ENCODE measurements at places on chromosomes 16 and 17.

- DNase-seq, result no peak
Observed at GRCh38 chr16:54493061-54493460, 206.5 kb upstream of the IRX3 start.

DNA sequence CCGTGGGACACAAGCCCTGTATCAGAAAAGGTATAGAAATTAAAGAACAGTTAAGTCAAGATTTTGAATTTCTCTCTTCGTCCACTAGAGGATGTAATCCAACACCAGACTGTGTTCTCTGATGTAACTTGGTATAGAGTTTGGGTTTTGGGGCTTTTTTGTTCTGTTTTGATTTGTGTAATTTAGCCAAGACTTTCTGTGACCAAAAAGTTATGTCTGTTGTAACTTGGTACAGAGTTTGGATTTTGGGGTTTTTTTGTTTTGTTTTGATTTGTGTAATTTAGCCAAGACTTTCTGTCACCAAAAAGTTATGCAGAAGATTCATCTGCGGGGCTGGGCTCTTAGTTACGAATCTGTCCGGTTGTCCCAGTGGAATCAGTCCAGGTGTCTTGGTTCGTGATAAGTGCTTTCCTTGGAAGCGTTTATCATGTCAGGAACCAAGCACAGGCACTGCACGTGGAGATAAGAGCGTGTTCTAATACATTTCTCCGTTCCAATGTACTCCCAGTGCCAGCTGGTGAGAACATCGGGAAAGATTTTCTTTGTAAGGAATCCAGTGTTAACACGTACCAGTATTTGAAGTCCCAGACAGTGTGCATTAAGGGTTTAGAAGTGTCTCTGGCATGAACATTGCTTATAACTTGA lies 44.1 kb upstream of the SEC14L1 start:
- DNase-seq, result no peak

DNA sequence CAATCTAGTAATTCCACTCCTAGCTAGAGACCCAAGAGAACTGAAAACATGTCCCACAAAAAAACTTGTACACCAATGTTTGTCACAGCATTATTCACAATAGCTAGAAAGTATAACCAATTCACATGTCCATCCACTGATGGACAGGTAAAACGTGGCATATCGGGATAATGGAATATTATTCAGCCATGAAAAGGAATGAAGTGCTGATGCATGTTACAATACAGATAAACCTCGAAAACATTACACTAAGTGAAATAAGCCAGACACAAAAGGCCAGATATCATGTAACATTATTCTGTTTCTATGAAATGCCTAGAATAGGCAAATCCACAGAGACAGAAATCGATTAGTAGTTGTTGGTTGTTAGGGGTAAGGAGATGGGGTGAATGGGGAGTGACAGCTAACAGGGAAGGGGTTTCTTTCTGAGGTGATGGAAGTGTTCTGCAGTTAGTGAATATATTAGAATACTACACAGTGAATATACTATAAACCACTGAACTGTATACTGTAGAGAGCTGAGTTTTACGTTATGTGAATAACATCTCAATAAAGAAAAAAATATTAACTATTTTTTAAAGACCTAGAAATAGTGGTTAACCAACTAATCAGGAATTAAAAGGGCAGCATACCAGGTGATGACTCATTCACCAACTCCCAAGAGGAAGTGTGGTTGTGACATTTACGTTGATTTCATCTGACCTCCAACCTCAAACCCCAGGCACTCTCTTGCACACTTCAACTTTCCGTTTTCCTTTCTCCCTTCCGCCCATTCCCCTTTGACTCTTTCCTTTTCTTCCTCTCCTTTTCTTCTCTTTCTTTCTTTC lies 48.6 kb downstream of the GAS7 start:
- DNase-seq, result no peak

- DNase-seq, result no peak
Observed at GRCh38 chr16:1044460-1045309, 27.9 kb upstream of the SSTR5 start.

DNA sequence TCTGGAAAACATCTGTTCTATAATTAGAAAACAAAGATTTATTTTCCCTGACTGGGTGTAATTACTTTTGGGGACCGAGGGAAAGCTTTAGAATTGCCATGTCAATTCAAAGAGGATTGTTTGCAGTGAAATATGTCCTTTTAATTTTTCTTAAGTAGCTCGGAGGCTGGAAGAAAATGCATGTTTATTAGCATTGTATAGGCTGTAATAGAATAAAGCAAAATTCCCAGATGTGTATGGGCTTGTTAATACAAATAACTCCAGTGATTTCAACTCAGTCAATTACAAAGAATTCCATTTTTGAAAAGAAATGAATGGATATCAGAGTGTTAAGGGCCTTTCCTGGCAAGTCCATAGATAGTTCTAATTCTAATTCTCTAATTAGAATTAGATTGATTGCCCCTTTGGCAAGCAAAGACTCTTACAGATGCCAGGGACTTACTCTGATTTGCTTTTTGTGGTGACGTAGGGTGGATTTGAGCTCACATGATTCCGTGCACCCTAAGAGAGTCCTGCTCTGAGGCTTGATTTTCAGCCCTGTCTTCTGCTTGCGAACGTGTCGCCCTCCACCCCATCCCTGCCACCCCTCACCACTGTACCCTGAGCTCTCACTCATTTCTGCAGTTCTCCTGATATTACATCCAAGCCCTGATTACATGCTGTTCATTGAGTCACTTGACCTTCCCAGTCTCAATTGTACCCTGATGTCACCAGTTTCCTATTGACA lies 70.0 kb upstream of the FAM20A start:
- DNase-seq, result no peak

- DNase-seq, result no peak
Observed at GRCh38 chr16:80048250-80048649, 447.7 kb upstream of the MAF start.

- DNase-seq, result no peak
Observed at GRCh38 chr16:70444249-70445063, 5.6 kb upstream of the ST3GAL2 start.

GRCh38 chr16:4523686-4524085 lies 14.9 kb downstream of the CDIP1 start:
- no peak for DNase-seq

DNA sequence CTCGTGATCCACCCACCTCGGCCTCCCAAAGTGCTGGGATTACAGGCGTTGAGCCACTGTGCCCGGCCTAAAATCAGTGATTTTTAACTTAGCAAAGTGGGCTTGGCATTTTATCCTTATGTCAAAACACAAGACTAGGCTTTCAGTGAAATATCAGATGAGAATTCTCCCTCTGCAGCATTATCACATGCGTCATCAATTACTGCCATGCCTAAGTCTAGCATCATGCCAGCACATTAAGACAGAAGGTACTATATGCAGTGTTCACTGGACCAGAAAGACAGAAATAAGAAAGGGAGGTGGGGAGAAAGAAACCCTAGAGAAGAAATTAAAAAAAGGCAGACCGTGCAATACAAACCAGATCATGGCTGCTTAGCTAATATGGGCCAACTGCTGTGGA lies 29.8 kb downstream of the GPATCH8 start:
- DNase-seq, result no peak

- no peak for DNase-seq
Observed at GRCh38 chr17:259341-259976, 78.0 kb upstream of the DOC2B start.

- no peak for DNase-seq
Observed at GRCh38 chr16:53515259-53515658, 12.2 kb upstream of the AKTIP start.

DNA sequence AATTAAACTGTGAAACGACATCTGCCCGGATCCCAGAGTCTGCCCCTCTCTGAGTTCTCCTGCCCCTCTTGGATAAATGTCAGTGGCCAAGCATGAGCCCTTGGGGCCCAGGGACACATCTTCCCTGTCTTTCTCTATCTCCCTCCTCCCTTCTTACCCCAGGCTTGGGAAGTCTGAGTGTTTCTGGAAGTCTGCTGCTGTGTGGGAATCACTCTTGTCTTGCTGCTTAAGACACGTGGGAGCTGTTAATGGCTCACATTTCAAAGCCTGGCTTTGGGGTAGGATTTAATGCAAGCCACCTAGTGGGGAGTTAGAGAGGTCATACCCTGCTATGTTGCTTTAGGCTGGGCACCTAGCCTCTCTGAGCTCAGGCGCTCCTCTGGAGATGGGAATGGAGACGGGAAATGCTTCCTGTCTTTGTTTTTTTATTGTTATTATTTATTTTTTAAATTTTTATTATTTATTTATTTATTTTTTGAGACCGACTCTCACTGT lies 218.5 kb upstream of the CIBAR2 start:
- DNase-seq, result no peak

GRCh38 chr16:69544088-69544487 lies 21.7 kb upstream of the NFAT5 start:
- DNase-seq, result no peak

DNA sequence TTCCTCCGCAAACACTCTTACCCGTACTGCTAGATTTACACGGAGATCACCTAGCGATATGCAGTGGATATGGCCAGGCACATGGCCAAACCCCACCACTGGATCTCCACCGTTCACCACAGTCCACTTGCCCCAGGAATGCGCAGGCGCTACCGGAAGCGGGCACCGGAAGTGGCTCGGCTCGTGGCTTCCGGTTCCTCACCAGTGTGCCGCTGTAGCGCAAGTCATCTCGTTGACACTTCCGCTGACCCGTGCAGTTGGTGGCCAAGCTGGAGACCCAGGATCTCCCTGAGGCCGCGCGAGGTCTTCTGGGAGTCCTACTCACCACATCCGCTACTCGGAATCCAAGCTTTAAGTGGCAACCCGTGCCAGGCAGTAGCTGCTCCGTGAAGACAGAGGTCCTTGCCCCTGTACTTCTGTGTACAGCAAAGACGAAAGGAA lies 11.5 kb downstream of the ZNF597 start:
- no peak for DNase-seq

- DNase-seq, result no peak
Observed at GRCh38 chr17:4898351-4898750, 985 bp upstream of the C17orf107 start.

DNA sequence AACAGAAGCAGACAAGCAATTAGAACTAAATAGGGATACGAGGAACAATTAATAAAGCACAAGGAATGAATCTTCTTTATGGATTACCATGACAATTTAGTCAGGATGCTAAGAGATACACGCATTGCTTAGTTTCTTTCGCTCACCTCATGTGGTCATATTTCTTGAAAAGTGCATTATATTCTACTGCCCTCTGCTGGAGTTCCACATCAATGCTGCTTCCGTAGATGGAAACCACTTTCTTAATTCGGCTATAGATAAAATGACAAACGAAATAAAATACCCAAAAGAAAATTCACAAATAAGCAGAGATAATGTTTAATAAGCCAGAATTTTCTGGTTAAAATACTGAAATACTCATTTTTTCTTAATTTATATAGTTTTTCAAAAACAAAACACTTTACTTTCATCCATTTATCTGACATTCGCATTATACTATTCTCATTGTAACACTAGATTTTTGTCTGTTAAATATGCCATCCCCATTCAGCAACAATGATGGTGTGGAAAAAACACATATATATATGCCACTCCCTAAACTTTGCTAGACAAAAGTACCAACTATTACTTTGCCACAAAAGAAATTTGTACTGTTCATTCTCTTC lies 22.0 kb upstream of the PHLPP2 start:
- no peak for DNase-seq

DNA sequence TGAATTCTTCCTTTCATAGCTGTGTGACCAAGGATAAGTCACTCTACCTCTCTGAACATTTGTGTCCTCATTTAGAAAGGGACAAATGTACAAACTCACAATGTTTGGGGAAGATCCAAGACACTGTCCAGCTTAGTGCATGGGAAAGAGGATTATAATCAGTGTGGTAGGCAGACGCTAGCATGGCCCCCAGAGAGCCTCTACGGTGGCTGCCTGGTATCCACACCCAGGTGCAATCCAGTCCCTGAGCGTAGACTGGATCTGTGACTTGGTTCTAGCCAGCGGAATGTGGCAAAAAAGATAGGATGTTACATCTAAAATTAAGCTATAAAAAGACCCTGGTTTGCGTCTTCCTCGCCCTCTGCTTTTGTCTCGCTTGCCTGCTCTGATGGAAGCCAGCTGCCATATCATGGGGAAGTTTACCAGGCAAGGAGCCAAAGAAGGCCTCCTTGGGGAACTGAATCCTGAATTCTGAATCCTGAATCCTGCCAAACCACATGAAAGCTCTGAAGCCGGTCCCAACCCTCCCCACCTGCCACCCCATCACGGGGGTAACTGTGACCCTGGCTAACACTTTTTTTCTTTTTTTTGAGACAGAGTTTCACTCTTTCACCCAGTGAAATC lies 51.7 kb downstream of the PLXDC1 start:
- DNase-seq, result no peak

DNA sequence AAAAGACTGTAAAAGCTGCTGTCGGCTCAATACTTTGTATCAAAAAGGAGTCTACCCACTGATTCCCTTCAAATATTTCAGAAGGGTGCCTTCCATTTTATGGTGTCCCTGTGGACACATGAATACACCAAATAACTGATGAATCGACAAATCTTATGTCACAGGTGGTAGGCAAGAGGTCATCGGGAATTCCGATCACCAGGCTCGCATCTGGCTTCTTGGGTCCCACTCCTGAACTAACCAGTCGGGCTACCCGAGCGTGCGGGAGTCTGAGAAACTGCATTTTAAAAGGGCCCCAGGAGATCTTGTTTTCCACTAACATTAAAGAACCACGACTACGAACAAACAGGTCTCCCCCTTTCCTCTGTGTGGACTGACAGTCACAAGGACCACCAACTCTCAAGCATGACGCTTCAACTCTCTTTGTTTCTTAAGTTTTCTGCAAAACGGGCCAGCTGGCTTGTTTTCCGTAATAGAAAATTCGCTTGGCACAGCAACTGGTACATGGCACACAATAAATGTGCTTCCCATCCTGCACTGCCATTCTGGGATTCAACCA lies 873 bp downstream of the PSME3IP1 start:
- no peak for DNase-seq

GRCh38 chr17:50162466-50163254 lies 3.1 kb upstream of the SGCA start:
- DNase-seq, result no peak

DNA sequence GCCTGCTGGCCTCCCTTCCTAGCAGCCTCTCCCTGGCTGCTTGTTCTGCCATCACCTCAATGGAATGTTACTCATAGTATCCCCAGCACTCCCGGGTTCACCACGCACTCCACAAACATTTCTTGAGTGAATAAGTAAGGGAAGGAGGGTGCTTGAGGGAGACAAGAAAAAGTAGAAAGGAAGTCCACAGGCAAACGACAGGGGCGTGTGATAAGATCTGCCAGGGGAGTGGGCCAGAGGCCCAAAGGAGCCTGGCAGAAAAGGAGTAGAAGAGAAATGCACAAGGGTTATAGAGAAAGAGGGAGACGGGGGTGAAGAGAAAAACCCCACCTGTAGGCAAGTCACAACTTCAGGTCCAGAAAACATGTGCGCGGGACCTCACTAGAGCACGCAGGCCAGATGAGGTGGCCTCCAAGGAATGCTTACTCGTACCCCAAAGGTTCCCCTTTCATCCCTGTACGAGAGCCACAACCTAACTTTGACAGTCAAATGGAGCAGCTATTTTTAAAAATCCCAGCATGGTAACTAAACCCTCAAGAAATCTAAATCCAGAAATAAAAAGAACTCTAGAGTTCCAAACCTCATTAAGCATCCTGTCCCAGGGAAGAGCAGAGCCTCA lies 6.6 kb downstream of the ZDHHC7 start:
- no peak for DNase-seq
